Karpas-422 (cell line): ENCODE measurements at places on chromosomes 2 and 18.

DNA sequence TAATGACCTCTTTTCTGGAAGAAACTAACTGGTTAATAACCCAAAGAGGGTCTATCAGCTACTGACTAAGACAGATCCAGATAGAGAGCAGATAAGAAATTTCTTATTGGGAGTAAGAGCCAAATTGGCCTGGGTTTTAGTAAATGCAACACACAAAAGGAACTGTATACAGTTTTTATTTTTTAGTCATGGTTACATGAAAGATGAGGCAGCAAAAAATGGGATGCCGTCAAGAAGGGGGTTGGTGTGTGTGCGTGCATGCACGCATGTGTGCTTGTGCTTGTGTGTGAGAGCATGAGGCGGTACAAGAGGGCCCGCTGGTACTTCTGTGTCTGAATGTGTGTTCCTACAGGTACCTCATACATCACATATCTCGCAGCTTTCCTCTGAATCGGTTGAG is 466.2 kb upstream of the HNRNPA3 start:
- no peak for DNase-seq

GRCh38 chr2:166137331-166137730 is 9.5 kb upstream of the SCN1A start:
- DNase-seq, result no peak

DNA sequence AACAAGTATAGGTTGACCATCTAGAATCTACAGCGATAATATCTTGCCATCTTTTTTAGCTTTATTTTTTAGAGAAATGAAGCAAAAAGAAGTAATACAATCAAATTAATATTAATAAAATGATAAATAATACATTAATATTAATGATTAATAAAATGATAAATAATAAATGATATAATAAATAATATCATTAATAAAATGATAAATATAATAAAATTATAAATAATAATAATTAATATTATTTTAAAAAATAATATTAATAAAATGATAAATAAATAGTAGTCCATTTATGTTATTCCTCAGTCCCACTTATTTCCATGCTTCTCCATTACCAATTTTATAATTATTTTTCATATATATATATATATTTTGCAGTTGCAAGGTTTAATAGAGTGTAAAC is 3.2 kb upstream of the REG3A start:
- no peak for DNase-seq

- DNase-seq, result no peak
These were observed 47.6 kb downstream of the PDE1A start for GRCh38 chr2:182379241-182379640.

DNA sequence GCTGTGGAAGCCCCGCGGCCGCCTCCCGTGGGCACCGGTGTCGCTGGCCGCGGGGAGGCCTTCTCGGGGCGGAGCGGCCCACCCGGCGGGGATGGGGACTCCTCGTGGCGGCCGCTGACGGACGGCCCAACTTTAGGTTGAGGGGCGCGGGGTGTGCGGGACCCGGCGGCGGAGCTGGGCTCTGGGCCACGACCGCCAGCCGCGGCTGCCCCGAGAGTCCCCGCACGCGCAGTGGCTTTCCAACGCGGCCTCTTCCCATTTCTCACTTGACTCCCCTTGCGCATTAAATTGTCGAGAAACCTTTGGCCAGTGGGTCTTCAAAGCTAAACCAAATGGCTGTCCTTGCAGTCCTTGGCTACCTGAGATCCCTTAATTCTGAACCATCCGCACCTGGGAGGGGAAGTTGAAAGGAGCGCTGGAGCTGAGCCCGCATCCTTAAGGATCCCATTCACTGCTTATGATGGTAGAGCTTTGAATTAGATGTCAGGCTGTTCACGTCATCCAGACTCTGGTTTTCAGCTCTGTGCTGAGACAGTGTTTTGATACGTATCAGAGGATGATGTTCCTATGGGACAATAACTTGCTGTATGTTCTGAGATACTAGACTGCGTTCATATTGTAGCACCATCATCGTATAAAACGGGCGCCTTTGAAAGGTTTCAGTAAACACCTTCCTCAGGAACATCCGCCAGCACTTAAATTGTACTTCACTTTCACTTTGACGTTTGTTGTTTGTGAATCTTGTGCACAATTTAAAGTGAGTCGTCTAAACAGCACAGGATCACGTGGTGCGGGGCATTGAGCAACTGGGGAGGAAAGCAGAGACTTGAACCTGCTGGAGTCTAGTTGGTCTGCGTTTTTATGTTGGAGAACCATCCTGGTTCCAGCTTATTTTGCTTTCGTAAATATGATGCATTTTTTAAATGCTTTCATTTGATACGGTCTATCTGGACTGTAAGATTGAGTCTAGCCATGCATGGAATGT is 874 bp downstream of the CLIP4 start:
- DNase-seq, result no peak

GRCh38 chr18:79476031-79476917 is 80.5 kb downstream of the NFATC1 start:
- no peak for DNase-seq

- DNase-seq, result no peak
These were observed 137.8 kb upstream of the RND3 start for GRCh38 chr2:150625303-150625702.

DNA sequence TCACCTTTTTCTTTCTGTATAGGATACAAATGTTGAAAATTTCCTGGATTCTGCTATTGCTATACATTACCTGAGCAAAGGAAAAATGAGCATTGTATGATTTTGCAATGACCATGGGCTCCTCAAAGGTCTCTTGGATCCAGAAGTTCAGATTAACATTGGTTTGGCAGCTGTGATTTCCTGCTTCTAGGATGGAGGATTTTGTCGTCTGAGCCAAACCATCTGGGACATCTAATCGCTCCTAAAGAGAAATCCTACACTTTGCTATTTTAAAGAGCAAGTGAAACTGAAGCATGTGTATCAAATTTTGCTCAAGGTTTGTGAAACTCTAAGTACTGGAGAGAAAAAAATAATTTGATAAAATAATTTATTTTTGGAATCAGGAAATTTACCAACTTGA is 115.1 kb upstream of the ST6GAL2 start:
- no peak for DNase-seq

DNA sequence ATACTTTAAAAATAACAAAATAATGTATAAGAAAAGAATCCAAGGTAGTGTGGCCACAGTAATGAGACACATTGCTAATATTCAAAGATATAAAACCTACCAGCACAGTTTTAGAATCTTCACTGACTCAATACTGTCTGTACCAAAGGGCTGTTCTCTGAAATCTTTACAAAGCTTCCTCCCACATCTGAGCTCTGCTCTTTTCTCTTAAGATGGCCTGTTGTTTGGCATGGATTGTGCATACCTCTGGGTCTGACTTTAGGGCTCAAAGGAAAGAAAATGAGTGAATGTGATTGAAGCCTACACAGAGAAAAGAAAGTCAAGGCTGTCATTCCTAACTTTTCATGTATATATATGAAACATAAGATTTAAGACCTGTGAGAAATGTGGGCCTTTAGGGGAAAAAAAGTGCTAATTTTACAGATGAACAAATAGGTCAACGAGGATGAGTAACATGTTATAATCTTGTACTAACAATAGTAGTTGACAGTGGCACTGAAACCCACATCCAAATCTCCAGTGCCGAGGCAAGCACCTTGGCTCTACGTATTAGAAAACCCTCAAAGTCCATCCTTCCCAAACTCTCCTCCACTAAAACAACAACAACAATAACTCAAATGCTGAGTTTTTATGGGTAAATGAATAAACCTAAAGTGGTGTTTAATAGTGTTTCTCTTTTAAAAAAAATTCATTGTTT is 114.2 kb downstream of the ZNF521 start:
- no peak for DNase-seq

GRCh38 chr18:12838178-12838634 is 45.8 kb downstream of the PTPN2 start:
- no peak for DNase-seq

- no peak for DNase-seq
These were observed 15.2 kb downstream of the PDCD1 start for GRCh38 chr2:241843321-241844065.

DNA sequence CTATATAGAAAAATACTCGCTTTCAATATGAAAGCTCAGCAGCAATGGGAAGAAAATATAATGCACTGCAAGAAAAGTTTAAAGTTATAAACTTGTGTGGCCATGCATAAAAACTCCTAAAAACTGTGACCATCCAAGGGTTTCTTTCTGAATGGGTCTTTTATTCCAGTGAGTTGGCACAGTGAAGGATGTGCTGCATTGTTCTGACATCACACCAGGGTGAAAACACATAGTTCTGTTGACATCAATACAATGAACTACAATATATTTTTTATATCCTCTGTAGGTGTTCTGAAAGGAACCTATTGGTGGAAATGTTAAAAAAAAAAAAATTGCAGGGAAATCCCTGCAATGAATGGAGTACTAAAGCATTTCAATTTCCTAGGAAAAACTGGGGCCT is 80.2 kb downstream of the CDH20 start:
- no peak for DNase-seq

GRCh38 chr2:171485116-171485515 is 37.2 kb upstream of the CYBRD1 start:
- DNase-seq, result no peak

DNA sequence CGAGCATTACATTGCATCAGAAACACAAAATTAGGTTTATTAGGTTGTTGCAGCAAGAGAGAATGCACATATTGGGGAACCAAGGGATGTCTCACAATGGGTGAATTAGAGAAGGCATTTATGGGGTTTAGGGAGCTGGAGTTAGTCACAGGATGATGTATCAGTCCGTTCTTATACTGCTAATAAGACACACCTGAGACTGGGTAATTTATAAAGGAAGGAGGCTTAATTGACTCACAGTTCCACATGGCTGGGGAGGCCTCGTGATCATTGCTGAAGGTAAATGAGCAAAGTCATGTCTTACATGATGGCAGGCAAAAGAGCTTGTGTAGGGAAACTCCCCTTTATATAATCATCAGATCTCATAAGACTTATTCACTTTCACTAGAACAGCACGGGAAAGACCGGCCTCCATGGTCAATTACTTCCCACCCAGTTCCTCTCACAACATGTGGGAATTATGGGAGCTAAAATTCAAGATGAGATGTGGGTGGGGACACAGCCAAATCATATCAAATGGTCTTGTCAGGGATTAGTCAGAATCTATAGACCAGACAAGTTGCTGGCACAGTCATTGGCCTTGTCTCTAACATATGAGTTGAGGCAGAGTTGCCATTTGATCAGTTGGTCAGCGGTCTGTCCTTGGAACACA is 61.9 kb upstream of the RBMS1 start:
- no peak for DNase-seq

GRCh38 chr18:63523660-63524059 is 18.5 kb upstream of the SERPINB12 start:
- peak; percentile 64 for DNase-seq

DNA sequence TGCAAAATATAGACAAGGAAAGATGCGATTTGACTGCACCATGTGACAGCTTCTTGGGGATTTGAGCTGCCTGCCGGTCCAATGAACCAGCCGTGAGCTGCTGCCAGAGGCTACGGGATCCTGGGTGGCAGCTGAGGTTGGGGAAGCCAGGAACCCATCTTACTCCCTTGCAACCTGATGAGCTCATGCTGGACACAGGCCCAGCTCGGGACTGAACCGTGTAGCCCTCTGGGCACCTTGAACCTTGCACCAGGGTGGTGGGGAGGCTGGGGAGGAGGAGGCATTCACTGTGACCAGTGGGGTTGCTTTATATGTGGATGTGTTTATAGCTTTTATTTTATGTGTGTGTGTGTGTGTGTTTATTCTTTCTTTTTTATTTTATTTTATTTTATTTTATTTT is 9.1 kb downstream of the ALPI start:
- DNase-seq, result no peak

- peak; percentile 84 for DNase-seq
These were observed 25.7 kb downstream of the SRBD1 start for GRCh38 chr2:45585267-45585861.
